ENCODE measurements at places on chromosomes 1 and 21. TPM values are rescaled to one million over a fixed set of nuclear protein-coding genes. Genes with fewer than 3 reads are reported as not detected.

The FAM72D gene
- 1.00 TPM for total RNA-seq

The S100A12 gene
- total RNA-seq, result not detected

The LCE1F gene
- total RNA-seq, result not detected

The KNCN gene
- total RNA-seq, result not detected

All from astrocyte (in vitro differentiated cells and primary cell).